Activated naive CD4-positive, alpha-beta T cell treated with Interleukin-2 at 50 U/mL for 16 hours (primary cell): ENCODE measurements at places on chromosomes 5 and 9.

DNA sequence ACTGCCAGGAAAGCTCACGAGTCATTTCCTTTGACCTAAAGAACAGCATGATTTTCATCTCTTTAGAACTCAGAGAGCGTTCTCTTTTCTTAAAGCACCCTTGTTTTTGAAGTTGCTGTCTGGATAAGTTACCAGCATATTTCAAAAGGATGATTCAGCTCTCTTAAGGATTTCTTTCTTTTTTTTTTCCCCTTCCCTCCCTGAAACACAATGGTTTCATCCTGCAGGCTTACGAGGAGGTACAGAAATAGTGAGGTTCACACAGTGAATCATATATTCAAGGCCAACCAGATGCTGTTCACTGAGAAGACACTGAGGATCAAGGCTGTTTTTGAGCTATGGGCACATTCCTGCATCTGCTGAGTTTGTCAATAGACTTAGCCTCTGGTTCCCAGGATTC, 257.2 kb downstream of the KIF4B start:
- no peak for DNase-seq

DNA sequence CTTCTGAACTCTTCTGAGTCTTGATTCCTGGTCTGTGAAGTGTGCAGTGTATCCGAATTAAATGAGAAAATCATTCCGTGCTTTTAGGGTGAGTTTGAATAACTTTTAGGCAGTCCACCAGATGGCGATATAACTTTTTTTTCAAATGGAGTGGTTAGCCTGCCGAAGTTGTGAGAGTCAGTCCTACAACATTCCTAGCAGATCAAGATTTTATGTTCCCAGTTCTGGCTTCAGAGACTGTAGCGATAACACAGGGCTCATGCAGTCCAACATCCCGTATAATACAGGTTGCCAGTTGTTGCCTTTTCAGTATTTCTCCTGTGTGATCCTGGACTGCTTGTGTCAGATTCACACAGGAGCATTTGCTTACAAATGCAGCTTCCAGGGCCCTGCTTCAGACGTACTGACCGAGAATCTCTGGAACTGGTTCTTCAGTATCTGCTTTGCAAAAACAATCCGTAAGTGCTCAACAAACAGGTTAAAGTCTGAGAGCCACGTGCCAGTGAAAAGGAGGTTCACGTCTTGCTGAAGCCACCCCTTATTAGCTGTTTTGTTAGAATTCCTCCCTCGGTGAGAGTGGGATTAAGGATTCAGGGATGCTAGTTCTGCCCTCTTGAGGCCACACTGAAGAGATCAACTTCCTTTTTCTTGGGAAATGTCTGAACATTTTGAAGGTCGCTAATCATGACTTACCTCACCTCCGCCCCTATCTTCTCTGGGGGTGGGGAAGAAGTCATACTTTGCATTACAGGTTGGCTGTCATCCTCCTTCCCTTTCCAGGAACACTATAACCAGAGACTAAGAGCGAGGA, 22.8 kb downstream of the SMIM3 start:
- DNase-seq, result no peak

DNA sequence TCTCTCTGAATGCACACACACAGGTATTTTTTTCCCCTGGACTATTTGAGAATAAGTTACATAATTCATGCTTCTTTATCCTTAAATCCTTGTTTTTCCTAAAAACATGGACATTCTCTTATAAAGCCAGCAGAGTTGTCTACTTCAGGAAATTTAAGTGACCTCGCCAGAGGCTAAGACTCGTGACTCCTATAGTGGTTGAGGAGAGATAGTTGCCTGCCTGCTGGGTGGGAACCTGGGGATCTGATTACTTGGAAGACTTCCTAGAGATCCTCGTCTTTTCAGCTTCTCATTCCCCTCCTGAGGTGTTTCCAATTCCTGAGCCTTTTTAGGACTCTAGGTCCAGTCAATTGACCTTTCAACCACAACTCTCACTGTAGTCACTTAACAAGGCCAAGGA, 5.5 kb downstream of the SLC30A5 start:
- DNase-seq, result no peak

- no peak for DNase-seq
These were observed 76.3 kb upstream of the ORM1 start for GRCh38 chr9:114246558-114246957.

DNA sequence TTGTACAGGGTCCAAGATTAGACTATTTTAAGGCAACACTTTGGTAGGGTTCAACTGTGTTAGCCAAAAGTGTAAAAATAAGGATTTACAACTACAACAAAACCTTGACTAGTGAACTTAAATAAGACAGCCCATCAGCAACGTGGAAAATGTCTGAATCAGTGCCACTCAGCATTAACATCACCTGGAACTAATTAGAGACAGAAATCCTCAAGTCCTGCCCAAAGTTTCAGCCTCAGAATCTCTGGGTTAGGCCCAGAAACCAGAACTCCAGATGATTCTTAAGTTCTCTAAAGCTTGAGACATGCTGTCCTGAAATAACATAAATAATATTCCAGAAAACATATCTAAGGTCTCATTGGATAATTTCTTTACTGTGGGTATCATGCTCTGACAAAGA, 118.6 kb downstream of the SEMA6A start:
- DNase-seq, result no peak

DNA sequence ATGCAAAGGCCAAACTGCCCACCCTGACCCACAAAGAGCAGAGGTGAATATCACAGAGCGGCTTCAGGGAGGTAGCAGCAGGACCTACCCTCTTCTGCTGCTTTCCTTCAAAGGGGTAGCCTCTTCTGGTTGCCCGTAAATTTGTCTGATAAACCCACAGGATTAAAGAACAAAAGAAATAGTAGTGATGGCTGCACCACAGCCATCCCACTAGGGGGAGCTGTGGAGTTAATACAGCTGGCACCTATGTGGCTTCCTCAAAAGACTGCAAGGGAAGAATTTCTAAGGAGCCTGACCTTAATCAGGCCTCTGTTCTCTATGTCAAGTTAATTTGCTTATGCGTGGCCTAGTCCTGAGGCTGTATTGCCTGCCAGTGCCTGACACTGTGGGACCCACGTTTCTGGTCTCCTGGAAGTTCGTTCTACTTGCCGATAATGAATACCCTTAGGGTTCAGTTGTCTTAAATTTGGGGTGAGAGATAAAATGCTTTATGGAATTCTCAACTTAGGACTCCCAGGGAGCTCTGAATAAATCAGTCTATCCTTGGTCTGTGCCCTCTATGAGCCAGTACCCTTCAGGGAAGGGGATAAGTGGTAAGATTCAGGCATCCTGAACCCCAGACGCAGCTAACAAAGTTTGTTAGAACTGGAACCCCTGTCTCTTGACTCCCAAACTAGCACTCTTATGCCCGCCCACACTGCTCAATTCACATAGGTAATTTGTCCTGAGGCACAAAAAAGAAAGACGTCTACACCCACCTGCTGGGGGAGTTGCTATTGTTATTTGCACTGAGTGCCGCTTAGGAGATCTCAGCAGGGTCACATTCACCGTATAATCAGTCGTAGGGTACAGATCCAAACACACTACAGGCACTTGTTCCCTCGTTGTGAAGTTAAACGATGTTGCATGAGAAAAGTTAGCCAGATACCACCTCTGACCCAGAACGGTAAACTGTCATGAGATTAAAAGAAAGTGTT, 77.1 kb downstream of the SUSD1 start:
- peak; percentile 63 for DNase-seq

GRCh38 chr9:6944093-6944551, 186.3 kb downstream of the KDM4C start:
- no peak for DNase-seq

- DNase-seq, result no peak
These were observed 7.6 kb downstream of the ARHGEF37 start for GRCh38 chr5:149588936-149589335.

DNA sequence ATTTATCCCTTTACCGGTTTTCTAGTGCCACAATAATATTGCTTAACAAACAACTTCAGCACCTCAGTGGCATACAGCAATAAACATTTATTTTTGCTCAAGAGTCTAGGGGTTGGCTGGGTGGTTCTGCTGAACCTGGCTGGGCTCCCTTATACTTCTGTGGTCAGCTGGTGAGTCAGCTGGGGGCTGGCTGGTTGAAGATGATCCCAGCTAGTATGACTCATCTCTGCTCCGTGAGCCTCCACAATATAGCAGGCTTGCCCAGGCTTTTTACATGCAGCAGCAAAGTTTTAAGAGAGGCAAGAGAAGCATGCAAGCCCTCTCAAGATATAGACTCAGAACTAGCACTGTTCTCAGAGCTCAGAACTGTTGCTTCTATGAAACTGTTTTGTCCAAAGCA, 523.5 kb upstream of the CLINT1 start:
- DNase-seq, result peak; percentile 3

- no peak for DNase-seq
These were observed 138.5 kb downstream of the TTLL11 start for GRCh38 chr9:121954477-121955140.
